Activated effector memory CD4-positive, alpha-beta T cell treated with Interleukin-2 at 50 U/mL for 16 hours (primary cell): ENCODE measurements at places on chromosomes 5 and 9.
A peak's percentile ranks its signal among the peaks of the same experiment; 100 is the strongest.

- peak; percentile 84 for DNase-seq
Observed at GRCh38 chr9:137590469-137591383, at the start of gene ZMYND19. ZMYND19 (minus strand) TSS chr9:137590512; CDS start chr9:137590263, 249 bp downstream.

DNA sequence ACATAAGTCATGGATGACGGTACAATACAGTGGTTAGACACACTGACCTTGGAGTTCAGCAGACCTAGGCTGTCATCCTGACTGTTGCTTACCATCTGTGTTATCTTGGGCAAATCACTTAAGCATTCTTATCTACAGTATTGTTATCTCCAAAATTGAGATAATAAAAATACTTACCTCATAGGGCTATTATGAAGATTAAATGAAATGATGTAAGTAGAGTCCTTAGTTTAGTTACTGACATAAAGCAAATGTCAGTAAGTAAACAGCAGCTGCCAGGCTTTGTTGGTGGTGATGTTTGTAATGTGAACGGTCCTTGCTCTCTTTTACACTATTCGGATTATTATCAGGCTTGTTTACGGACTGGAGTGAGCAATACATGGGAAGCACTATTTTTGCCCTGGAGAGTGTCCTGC, 107.3 kb upstream of the DPYSL3 start:
- no peak for DNase-seq

DNA sequence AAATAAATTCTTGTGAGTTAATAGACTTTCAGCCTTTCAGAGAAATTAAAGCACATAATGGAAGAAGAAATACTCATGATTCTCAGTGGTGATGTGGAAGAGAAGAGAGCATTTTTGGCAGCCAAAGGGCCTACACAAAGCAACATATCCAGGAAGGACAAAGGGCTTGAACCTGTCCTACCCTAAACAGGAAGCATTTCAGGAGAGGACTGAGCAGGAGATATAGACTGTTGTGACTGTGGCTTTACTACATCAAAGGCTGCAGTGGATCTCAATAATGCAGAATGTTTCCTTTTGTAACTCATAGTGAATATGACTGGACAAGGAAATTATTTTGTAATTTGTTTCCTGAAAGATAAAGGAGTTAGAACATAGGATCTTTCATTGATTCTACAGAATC, 1.3 kb upstream of the PARP8 start:
- no peak for DNase-seq

DNA sequence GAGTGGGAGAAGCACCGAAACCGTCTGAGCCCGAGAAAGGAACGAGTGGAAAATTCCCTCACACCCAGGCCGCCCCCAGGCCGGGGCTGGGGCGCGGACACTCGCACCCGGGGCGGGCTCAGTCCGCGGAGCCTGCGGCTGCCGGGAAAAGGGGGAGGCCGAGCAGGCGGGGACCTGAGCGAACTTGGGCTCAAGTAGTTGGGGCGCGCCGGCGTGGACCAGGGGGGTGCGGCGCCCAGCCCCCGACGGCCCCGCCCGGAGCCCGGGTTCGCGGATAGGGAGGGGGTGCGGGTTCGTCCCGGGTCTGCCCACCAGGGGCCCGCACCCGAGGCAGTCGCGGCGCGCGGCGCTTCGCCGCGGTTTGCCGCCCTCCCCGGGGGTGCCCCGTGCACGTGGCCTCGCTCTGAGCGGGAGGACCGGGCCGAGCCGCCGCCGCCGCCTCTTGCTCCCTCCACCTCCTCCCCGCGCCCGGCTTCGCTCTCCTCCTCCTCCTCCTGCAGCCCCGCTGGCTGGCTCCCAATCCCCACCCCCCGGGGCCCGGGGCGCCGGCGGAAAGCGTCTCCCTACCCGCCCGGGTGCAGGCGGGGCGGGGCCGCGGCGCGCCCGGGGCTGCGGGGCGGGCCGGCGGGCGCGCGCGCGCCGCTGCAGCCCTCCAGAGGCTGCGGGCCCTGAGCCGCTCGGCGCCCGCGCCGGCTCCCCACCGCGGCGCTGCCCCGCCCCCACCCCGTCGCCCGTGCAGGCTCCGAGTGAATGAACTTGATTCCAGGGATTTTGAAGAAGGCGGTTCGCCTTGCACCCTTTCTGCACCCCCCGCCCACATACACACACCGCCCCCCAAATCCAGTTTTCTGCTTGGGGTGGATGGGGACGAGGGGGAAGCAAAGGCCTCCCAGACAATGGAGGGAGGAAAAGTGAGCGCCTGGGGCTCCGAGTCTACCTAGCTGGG, 1.3 kb upstream of the NFIB start:
- DNase-seq: no peak

DNA sequence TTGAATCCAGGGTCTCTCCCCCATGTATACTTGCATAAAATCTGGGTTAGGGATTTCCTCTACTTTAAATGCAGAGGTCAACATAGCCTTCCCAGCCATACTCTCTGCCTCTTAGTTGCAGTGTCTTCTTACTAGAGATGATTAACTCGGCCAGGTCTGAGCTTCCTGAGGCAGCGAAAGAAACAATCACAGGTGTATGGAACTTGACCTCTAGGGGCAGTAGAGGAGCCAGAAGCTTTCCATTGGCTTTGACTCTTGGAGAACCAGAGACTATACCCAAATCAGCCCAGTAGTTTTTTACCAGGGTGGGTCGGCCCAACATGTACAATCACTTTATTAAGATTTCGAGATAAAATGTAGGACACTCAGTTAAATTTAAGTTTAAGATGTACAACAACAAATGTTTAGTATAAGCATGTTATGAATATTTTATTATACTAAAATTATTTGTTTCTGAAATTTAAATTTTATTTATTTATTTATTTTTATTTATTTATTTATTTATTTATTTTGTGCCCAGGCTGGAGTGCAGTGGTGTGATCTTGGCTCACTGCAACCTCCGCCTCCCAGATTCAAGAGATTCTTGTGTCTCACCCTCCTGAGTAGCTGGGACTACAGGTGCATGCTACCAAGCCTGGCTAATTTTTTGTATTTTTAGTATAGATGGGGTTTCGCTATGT, 48.0 kb upstream of the DMRT3 start:
- no peak for DNase-seq

- DNase-seq: no peak
Observed at GRCh38 chr9:23789529-23790254, 36.3 kb downstream of the ELAVL2 start.
